ENCODE measurements at places on chromosomes 3 and 15.

DNA sequence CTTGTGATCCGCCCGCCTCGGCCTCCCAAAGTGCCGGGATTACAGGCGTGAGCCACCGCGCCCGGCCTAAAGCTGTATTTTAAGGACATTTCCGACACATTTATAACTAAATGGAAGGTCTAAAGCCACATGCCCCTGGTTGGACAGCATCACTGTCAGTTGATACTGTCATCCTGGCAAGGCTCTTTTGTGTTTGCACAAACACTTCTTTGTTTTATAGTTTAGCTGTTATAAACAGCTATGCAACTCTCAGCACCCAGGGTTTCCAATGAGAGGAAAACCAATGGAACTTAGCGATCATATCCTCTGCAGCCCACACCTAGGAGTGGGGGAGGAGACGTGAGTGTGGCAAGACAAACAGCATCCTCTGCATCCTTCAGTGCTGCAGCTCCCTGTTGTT is 19.7 kb downstream of the NIPA1 start:
- DNase-seq: no peak

DNA sequence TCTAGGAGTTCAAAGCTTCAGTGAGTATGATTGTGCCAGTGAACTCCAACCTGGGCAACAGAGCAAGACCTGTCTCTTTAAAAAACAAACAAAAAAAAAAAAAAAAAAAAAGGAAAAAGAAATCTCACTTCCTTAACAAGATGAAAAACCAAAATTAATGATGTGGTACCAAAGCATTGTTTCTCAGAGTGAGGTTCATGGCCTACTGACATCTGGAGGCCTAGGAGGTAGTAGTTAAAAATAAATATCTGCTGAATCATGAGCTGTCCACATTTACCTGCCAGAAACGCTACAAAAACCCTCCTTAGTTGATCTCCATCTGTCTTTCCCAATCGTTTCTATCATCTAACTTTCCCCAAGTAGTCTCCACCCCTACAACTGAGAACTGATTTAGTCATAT is 51.2 kb downstream of the EPHA6 start:
- no peak for DNase-seq

- DNase-seq: peak; percentile 81
These were observed 37.5 kb downstream of the NBEAL2 start for GRCh38 chr3:47016934-47017435.

- DNase-seq: no peak
These were observed 159.3 kb upstream of the PRICKLE2 start for GRCh38 chr3:64384561-64384960.

GRCh38 chr3:46065294-46065705 is 38.0 kb upstream of the XCR1 start:
- no peak for DNase-seq

- DNase-seq: no peak
These were observed 915.0 kb upstream of the GBE1 start for GRCh38 chr3:82676356-82677026.

- DNase-seq: no peak
These were observed 42.9 kb downstream of the GALK2 start for GRCh38 chr15:49212897-49213296.

DNA sequence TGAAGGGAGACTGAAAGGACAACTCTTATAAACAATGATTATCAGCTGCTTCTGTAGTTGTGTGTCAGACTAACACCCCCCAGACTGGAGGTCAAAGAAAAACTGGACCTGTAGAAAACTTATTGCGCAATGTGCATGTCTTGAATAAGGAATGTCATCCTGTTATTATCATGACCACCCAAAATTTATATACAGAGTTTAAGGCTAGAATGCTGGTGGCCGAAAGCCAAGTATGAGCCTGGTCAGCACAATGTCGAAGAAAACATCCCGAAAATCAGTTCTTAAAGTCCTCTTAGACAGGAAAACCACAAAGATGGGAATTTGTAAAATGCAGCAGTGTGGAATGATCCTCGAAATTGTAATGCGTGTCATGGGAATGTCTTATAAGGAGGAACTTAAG is 29.3 kb downstream of the RFTN1 start:
- DNase-seq: peak; percentile 99

DNA sequence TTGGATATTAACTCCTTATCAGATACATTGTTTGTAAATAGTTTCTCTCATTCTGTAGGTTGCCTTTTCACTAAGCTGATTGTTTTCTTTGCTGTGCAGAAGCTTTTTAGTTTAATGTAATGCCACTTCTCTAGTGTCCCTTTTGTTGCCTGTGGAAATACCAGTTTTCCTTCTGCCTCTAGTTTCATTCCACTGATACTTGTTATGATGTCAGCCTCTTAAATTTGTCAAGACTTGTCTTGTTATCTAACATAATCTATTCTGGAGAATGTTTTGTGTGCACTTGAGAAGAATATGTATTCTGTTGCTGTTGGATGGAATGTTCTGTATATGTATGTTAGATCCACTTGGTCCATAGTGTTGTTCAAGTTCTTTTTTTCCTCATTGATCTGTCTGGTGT is 18.0 kb upstream of the CEP152 start:
- no peak for DNase-seq

DNA sequence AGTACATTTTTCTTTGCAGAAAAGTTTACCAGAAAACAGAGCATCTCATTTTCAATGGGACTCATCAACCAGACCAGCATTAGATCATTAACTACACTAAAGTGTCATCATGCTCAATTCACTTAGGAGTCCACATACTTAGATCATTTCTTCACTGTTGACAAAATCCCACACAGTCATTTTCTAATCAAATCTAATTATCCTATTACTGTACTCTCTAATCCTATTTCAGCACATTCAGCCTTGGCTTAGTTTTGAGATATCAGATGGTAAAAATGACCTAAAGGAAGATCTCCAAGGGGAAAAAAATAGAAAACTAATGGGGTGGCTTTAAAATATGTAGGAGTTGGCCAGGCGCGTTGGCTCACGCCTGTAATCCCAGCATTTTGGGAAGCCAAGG is 5.2 kb upstream of the CTXN2 start:
- DNase-seq: no peak

- DNase-seq: no peak
These were observed 26.5 kb downstream of the WNT7A start for GRCh38 chr3:13853256-13853977.

DNA sequence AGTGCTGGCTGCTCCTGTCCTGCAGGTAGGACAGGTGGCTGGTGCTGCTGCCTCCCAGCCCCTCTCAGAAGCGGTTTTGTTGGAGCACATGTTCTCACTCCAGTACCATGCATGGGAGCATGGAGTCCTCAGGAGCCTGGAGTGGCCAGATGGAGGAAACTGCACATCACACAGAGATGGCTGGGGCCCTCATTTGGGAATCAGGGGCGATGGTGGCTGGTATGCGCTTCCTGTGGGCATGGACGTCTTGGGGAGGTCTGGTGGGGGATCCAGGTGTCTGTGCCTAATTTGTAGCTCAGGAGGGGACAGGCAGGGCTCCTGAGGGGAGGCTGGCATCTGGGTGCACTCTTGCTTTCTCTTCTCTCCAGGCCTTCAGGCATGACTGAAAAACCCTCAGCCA is 168.2 kb downstream of the KLF13 start:
- no peak for DNase-seq

DNA sequence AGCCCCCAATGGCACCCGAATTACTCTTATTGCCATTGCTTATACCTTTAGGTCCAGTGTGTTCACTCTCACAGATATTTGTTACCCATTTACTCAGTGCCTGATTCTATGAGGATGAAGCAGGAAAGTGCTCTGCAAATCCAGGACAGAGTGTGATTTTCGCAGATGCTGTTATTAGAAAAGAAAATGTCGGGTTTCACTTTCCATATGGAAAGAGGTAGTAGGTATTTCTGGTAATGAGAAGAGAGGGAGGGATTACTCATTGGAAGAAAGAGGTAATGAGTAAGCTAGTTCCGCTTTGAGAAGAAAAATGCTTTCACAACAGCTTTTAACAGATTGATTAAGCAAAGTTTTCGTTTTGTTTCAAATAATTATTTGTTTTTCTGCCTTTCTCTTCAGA is 336.3 kb upstream of the CFAP20DC start:
- DNase-seq: no peak

DNA sequence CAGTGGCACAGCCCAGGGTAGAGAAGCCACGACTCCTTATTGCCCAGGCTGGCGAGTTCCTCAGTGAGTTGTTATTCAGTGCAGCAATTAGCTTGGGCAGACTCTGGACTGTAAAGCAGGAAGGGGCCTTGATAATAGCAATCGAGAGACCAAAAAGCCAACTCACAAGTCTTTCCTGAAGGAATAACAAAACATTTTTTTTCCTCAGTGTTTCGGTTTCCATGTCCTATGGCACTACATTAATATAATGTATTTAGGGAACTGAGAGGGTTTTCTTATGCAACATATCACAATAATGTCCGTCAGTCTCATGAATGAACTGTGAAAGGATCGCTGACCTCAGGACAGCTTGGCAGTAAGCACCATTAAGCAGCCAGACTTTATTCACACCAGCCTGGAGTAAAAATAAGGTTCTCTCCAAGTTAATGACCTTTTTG is 248.9 kb upstream of the TBL1XR1 start:
- no peak for DNase-seq
